Activated gamma-delta T cell treated with Interleukin-2 at 50 U/mL for 16 hours (primary cell): ENCODE measurements at places on chromosomes 6 and 20.

GRCh38 chr6:6975459-6976111 is 132.2 kb upstream of the RREB1 start:
- DNase-seq: no peak

DNA sequence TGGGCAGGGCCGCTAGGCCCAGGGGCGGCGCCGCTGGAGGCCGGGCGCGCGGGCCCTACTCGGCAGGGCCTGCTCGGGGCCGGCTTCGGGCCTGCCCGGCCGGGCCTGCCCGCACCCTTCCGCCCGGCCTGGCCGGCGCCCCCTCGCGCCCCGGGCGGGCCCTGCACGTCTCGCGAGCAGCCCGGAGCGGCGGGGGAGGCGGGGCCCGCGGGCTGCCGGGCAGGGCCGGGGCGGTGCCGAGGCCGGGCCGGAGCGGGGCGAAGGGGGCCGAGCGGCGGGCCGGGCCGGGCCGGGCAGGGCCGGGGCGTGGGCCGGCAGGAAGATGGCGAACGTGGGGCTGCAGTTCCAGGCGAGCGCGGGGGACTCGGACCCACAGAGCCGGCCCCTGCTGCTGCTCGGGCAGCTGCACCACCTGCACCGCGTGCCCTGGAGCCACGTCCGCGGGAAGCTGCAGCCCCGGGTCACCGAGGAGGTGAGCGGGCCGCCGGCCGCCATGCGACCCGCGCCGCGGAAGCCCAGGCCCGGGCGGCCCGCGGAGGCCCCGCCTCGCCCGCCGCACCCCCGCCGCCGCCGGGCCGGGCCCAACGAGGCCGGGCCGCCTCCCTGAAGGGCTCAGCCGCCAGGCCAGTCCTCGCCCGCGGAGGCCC is at the start of gene NPEPL1:
TSS of gene NPEPL1 (plus strand) at position 222 of the 647 bp plus-strand sequence. CDS start at position 323, 101 bp downstream.
- DNase-seq: peak; percentile 45

GRCh38 chr6:28207510-28208110 is 17.5 kb upstream of the ZSCAN9 start:
- no peak for DNase-seq

GRCh38 chr6:149055195-149055899 is 262.2 kb upstream of the TAB2 start:
- no peak for DNase-seq

- DNase-seq: peak; percentile 12
Observed at GRCh38 chr20:17504066-17504897, 26.9 kb downstream of the BFSP1 start.

DNA sequence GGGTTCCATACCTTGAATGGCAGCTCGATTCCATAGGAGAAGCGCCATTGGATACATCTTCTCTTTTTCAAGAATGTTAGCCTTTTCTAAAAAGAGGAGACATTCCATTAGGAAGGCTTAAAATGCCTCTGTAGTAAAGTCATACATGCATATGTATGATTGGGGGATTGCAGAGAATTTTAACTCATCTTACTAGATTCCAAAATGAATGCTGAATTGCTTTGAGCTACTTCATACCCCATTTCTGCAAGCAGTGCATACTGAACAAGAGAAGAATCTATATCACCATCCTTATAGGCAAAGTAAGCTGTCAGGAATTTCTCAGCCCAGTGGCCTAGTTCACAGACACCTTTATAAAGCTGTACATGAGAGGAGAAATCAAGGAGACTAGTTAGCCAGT is 80.3 kb downstream of the NDUFAF5 start:
- no peak for DNase-seq

DNA sequence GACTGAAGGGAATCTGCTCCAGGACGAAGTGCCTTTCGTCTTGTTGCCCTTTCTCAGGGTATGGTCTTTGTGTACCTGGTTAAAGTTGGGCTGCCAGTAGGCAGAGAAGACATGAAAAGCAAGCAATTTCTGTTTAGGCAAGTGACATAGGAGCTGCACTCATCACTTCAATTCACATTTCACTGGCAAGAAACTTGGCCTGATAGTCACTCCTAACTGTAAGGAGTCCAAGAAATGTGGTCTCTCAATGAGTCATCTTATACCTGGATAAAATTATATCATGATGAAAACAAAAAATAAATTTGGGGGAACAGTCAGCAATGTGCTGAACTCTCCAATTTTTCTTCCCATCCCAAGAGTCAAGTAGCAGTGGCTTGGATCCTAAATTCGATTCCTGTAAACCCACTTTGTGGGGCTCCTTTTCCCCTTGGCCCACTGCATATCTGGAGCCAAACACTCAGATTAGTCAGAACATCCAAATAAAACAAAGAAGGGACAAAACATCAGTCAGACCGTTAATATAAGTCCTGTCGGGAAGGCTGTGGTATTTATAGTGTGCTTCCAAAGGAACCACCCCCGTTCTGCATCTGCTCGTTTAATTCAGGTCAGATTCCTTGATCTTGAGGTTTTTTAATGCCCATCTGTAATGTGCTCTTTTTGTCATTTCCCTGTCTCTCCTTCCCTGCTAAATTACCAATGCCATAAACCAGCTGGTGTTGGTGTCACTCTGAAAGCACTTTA is 5.0 kb upstream of the GABRR1 start:
- DNase-seq: no peak

- no peak for DNase-seq
Observed at GRCh38 chr6:53796791-53797190, 2.0 kb downstream of the LRRC1 start.

GRCh38 chr6:52536424-52536916 is 40.4 kb downstream of the TRAM2 start:
- DNase-seq: no peak

DNA sequence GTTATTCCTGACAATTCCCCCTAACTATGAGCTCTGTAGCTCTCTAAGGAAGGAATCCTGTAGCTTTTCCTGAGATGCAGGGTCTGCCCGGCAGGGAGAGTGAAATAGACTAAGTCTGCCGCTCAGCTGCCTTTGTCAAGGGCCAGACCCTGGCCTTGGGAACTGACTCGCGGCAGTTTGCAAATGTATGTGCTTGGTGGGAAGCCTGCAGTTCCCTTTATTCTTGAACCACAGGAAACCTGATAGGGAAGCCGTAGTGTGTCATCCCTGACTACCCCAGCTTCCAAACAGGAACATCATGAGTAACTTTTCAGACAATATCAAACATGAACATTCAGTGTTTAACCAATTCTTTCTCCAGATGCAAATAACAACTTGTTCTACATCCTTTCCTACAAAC is 78.7 kb upstream of the IFNGR1 start:
- DNase-seq: no peak

GRCh38 chr20:23002276-23002675 is 32.8 kb upstream of the SSTR4 start:
- no peak for DNase-seq

- no peak for DNase-seq
Observed at GRCh38 chr6:32188381-32189068, 1.5 kb downstream of the PBX2 start.

DNA sequence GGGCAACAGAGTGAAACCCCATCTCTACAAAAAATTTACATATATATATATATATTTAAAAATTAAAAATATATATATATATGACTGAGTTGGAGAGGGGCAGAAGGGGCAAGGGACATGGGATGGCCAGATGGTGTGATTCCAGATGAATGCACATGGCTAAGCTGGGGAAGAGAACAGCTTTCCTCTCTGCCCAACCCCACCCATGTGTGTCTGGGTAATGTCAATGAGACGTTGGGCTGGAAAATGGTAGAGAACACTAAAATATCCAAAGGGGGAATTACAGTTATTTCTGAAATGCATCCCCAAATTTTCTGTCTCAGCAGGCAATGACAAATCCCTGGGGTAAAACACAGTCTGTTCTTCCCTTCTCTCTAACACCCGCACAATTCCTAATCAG is 31.2 kb upstream of the CCND3 start:
- no peak for DNase-seq

DNA sequence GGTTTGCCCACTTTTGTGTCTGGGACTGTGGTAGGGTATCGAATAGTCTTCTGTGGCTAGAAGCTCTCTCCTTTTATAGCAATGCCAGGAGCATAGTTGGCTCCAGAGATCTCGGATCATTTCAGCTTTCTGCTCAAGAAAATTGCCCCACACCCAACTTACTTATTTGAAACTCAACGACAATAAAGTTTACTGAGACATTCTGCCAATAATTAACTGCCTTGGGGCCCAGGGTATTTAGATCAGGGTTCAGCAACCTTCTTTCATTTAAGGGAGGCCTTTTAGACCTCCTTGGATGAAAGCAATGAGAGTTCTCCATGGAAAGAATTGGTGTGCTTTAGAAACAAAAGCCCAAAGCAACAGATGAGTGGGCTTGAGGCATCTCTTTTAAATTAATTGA is 53.8 kb upstream of the GMPR start:
- DNase-seq: no peak

- DNase-seq: no peak
Observed at GRCh38 chr6:5466281-5467136, 205.2 kb downstream of the FARS2 start.

- DNase-seq: no peak
Observed at GRCh38 chr6:37056112-37056403, 50.6 kb downstream of the FGD2 start.

- peak; percentile 7 for DNase-seq
Observed at GRCh38 chr6:106360989-106361430, 493 bp downstream of the CRYBG1 start.

DNA sequence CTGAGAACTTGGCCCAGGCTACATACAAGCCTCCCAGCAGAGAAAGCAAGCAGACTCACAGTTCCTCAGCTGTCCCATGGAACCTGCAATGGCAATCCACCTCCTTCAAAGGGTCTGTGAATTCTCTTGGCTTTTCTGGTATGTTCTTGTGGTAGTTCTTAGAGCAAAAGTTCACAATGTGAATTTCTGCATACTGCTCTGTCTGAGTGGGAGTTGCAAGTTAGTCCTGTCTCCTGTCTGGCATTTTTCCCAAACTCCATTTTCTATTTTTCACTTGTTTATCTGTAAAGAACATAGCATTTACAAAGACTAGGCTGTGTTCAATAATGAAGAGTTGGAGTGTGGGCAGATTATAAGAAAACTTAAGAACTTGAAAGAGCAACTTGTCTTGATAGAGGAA is 269.9 kb downstream of the BCKDHB start:
- DNase-seq: no peak

- no peak for DNase-seq
Observed at GRCh38 chr20:50317609-50318008, 127.0 kb downstream of the CEBPB start.

- no peak for DNase-seq
Observed at GRCh38 chr20:24686156-24686555, 216.7 kb downstream of the SYNDIG1 start.

- no peak for DNase-seq
Observed at GRCh38 chr6:150354754-150355571, 13.8 kb upstream of the IYD start.

DNA sequence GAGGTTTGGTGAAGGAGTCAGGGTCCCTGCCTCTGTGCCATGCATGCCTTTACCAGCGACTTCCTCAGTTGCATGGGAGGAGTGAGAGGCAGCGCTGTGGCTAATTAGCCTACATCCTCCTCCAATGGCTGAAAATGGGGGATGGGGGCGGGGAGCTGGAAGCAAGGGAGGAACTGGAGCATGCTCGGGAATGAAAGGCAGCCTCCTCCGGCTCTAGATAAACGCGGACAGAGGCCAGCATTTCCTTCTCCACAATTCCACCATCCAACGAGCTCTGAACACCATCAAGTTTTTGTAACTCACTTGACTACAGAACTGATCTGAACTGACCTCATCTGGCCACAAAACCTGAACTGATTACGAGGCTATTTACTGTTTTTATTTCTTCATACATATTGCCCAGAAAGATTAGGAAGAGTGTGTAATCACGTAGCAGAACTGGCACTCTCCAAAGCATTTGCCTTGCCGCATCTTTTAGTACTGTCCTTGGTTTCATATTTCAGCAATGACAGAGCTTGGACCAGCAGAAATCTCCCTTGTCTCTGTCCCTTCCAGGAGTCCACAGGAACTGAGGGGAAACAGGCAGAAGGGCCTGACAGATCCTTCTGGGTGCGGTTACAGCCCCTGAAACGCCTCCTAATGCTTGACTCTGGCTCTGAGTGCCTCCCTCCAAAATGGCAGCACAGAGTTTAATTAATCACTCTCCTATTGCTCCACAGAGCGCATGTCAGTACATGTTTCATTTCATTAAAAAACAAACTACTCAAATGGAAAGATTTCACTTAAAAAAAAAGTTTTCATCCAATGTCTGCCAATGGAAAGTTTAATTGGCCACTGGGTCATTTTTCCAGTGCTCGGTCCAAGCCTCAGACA is 58.2 kb upstream of the TRAF3IP2 start:
- DNase-seq: no peak

GRCh38 chr20:54474866-54475265 is 527 bp upstream of the DOK5 start:
- no peak for DNase-seq

- no peak for DNase-seq
Observed at GRCh38 chr6:168791917-168792316, 350.9 kb downstream of the SMOC2 start.

DNA sequence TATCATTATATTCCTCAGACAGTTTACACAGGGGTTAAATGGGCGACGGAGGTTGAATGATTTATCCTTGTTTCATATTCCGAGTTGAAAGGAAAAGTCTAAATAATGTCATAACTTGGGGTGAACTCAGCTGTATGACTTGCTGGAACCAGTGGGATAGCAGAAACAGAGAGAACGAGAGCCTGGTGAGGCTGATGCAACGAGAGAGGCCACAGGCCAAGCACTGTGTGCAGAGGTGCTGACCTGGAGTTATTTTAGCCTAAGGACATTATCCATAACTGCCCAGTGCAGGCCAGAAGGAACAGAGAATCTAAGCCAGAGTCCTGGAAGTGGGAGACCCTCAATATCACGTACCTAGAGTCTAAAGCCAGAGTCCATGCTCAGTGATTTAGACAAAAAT is 394.9 kb downstream of the MAFB start:
- DNase-seq: no peak

GRCh38 chr6:93398723-93399122 is 20.6 kb downstream of the EPHA7 start:
- DNase-seq: no peak

GRCh38 chr20:17391127-17391771 is 139.9 kb downstream of the BFSP1 start:
- no peak for DNase-seq
